AG09319 (cell line): ENCODE measurements at places on chromosomes 2 and 18.

DNA sequence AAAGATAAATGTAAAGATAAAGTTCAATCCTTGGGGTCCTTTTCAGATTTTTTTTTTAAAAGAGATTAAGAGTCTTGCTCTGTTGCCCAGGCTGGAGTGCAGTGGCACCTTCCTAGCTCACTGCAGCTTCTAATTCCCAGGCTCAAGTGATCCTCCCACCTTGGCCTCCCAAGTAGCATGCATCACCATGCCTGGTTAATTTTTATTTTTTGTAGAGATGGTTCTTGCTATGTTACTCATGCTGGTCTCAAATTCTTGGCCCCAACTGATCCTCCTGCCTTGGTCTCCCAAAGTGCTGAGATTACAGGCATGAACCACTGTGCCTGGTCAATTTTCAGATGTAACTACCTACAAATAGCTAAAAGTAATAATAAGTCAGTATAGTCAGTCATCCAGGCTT is 21.1 kb downstream of the NFE2L2 start:
- DNase-seq, result no peak

- no peak for DNase-seq
These were observed 407.0 kb downstream of the DSEL start for GRCh38 chr18:67109535-67109934.

DNA sequence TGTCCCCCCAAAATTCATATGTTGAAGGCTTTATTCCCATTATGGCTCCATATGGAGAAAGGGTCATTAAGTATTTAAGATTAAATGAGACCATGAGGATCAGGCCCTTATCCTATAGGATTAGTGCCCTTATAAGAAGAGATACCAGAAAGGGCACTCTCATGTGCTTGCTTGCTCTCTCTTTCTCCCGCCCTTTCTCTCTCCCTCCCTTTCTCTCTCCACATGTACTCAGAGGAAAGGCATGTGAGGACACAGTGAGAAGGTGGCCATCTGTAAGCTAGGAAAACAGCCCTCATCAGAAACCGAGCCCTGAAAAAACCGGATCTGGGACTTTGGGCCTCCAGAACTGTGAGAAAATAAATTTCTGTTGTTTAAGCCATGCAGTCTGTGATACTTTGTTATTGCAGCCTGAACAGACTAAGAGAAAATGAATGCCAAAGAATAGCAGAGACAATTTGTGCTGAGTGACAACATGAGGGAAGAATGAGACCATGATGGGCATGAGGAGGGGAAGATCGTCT is 300.0 kb upstream of the SLC39A10 start:
- no peak for DNase-seq

DNA sequence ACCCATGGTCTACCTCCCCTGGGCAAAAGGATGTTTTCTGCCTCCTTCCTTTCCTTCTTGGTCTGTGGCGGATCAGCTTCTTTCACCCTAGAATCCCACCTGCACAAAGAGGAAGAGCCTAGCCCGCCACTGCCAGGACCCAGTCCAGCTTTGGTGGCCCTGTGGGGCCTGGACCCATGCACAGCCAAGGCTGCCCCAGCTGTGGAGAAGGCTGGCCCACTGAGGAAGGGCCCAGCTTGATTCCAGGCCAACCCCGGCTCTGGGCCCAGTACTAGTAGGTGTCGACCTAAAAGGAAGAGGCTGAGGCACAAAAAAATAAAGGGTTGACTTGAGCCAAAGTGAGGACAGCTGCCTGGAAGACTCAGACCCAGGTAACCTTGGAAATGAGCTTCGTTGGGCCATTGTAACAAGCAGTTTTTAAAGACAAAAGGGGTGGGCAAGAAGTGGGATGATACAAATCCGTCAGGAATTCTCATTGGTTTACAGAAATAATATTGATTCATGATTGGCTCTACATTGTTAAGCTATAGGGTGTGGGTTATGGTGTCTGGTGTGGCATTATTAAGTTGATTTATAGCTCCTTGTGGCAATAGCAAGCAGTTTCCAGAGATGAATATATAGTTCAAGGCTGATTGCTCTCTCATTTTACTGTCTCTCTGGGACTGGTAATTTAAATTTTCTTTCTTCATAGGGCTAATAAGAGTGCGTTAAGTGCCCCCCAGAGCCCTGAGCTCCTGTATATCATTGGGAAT is 29.8 kb upstream of the MAL start:
- DNase-seq, result no peak

DNA sequence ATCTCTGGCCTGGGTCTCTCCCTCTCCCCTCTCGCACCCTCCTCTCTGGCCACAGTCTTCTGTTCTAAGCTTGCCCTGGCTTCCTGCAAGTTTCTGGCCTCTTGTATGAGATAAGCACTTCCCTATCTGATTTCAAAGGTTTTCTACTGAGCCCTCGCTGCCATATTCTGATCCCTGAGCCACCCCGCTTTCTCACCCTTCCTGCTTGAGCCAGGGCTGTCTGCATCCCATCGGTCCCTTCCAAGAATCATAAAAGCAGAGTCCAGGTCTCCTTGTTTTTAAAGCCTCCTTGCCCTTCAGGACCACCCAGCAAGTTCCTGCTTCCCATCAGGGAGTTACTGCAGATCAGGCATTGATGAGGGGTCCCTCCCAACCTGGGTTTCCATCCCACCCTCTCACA is 110.2 kb downstream of the PRKCE start:
- DNase-seq, result no peak

DNA sequence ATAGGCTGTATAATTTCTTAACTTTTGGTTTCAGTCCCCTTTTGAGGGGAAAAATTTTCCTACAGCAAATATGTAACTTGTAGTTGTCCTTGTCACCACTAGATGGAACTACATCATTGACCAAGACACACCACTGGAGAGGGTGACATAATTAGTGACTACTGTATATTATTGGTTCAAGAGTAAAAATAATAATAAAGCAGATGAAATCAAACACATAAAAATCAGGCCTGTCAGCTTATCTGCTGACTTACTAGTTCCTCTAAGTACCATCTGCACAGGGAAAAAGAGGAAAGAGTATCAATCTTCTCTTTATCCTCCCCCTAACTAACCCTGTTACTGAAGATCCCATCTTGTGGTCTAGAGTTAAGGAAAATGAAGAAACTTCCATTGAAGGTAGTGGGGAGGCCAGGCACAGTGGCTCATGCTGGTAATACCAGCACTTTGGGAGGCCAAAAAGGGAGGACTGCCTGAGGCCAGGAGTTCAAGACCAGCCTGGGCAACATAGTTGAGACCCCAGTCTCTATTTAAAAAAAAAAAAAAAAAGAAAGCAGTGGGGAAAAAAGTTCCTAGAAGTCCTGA is 29.6 kb upstream of the ENOSF1 start:
- DNase-seq, result no peak

DNA sequence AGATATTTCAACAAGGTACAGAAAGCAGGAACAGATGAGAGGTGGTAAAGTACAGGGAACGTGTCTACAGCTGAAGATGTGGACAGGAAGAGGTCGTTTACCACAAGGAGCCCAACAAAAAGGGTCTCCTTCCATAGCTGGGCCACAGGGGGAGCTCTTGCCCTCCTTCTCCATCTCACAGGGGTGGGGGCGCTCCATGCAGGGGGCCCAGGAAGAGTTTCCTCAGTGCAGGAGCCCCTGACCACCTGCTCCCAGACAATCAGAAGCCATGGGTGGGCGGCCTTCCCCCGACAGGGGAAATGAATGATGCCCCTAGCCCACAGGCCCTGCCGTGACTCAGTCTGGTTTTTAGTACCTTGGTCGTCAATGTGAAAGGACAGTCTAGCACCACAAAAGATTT is 163.6 kb upstream of the ZNF516 start:
- no peak for DNase-seq

DNA sequence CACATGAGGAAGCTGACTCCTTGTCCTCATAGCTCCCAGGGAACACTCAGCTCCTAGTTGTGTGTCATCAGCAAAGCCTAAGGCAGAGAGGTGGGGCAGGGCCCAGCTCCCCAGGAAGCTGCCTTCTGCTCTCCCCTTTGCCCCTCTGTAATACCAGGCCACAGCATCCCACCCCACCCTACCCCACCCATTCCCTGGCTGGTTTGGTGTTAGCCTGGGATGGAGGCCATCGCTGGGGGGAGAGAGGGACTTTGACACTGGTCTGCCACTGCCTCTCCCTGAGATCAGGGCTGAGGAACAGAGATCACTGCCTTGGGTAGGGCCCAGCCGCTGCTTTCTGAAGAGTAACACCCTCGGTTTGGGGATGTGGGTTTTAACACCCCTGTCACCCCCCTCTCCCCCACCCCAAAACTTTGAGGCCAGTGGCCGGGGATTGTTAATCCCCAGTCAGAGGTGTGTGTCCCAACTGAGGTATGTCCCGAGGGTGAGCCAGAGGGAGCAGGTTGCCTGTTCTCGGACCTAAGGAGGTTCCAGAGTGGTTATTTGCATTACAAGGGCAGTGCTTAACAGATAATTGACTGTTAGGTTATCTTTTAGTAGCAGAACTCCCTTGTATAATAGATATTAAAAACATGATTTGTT is 41.4 kb downstream of the TET3 start:
- DNase-seq, result no peak

DNA sequence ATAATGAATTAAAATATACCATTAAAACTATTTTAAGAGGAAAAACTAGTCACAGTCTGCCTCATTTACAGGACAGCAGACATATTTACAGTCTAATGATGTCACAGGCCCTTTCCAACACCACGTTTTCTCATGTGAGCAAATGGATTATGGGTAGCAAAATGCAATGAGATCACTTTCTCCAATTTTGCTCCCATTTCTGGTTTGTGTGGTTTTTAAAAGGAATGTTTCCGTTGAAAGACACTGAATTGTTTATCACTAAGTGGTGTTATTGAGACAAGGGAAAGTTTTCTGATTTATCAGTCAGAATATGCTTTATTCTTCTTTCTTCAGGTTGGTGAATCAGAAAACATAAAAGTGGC is 11.4 kb upstream of the NR4A2 start:
- no peak for DNase-seq

- no peak for DNase-seq
These were observed 25.7 kb downstream of the C2orf49 start for GRCh38 chr2:105362862-105363591.

DNA sequence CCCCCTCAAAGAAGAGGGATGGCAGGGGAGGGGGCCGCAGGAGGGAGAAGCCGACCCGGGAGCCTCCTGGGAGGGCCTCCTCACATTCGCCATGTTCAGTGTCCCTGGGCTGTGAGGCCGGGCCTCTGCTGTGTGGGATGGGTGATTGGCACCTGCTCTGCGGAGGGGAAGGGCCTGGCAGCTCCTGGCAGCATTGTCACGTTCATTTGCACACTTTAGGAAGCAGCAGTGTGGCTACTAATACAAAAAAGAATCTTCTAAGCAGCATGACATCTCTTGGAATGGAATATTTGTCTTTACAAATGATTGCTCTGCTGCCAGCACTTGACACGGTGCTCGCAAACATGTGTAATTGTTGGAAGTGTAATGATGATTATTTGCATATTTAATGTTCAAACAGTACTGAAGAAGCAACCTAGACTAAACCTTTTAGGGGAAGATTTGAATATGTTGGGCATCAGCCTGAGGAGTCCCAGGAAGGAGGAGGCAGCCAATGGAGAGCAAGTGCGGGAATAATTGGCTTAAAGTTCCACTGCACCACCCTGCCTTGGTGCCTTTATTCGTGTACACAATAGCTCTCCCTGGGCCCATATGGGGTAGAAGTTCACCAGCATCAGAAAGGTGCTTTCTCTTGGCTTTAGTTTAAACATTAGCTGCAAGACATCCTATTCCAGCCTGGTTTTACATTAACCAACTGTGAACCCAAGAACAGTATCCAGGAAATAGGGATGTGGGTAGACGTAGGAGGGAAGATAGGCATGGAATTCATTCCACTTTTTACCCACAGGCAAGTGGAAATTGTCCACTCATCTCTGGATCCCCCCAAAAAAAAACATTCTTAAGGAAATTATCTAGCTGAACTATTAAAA is 404.9 kb downstream of the TMEM182 start:
- no peak for DNase-seq

DNA sequence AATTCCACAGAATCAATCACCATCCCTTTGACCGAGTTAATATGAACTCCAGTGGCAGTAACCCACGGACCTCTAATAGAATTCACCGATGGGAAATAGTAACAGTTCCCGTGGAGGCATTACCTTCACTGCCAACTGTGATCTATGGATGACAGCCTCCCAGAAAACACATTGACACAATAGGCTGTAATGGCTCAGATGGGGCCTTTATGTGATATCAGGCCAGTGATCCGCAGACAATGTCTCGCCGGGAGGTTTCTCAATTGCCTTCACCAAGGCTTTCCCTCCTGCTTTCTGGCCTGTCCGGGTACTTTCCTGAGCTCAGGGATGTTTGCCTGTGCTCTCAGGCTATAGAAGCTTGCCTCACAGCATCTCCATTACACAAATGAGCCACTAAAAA is 34.4 kb upstream of the KLF7 start:
- no peak for DNase-seq

DNA sequence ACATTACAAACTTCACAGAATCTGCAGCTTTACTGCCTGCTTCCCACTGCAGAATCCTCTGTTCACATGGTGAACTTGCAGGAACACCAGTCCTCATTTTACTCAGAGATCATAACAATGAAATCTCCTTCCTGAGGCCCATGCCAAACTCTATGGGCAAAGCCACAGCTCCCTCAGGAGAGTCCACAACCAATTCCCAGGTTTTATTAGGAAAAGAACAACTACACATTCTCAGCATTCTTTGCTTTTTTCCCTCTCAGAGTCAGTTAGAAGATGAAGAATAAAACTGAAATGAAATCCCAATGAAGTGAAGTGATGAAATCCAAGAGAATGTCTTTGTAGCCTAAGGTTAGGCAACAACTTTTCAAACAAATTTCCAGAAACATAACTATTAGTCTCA is 233.7 kb downstream of the DSEL start:
- DNase-seq, result no peak

DNA sequence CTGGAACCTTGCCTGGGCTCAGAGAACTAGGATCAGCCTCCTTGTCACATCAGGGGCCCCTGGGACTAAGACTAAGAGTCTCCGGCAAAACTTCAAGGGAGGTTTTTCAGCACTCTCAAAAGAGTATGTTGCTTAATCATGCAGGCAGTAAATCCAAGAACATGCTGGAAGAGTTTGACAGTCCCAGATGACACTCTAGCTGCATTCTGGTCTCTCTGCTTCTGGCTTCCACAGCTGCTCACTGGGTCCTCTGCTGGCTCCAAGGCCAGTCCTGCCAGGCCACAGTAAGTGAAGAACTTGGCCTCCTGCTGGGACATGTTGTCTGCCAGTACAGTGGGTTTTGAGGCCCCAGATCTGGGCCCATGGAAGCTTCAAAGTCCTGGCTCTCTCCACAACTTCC is 45.2 kb upstream of the IL1RL1 start:
- DNase-seq, result no peak

GRCh38 chr2:30679426-30680088 is 127.7 kb downstream of the CAPN13 start:
- DNase-seq, result no peak

- no peak for DNase-seq
These were observed 51.0 kb downstream of the PRELID3A start for GRCh38 chr18:12458771-12459170.

- no peak for DNase-seq
These were observed 1.1 kb downstream of the SERPINB2 start for GRCh38 chr18:63888470-63889190.

- DNase-seq, result no peak
These were observed 105.9 kb upstream of the NYAP2 start for GRCh38 chr2:225293638-225294037.
